ENCODE measurements at places on chromosomes 1 and 21.

DNA sequence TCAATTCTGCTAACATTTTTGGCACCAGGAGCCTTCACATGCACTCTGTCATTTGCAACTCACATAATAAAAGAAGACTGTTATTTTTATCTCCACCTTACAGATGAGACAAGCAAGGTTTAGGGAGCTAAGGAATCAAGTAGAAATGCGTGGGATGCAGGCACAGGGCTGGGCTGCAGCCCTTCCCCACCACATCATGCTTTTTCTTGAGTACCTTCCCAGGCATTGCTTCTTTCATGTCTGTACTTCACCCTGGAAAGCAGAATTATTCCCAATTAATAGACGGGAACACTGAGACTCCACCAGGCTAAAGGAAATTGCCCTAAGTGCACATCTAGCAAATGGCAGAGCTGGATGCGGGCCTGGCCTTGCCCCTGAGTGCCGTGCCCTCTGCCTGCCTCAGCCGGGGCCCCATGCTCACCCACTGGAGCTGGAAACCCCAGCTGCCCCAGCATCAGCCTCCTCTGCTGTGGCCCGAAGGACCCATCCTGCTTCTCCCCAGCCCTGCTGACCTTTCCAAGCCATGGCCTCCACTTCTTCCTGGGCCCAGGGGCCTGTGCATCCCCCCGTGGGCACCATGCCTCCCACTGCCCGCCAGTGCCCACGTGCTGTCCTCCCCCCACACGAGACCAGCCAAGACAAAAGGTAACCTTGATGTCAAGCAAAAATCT lies 257.5 kb downstream of the TOMM20 start:
- no peak for DNase-seq

- DNase-seq = no peak
These were observed 16.9 kb upstream of the VAMP3 start for GRCh38 chr1:7754234-7754633.

GRCh38 chr1:7460807-7461206 lies 310.3 kb upstream of the VAMP3 start:
- no peak for DNase-seq

DNA sequence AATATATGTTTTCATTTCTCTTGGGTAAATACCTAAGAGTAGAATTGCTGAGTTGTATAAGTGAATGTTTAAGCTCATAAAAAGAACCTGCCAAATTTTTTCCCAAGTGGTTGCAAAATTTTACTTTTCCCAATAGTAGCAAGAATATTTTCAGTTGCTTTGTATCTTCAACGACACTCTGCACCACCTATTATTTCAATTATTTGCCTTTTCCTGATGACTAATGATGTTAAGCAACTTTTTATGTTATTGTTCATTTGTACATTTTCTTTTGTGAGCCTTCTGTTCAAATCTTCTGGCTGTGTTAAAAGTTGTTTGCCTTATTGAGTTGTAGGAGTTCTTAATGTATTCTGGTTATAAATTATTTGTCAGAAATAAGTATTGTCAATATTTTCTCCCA lies 299.1 kb upstream of the NRIP1 start:
- DNase-seq = no peak

- no peak for DNase-seq
These were observed 211.5 kb upstream of the USP24 start for GRCh38 chr1:55426619-55427018.

- DNase-seq = peak; percentile 46
These were observed 156.3 kb downstream of the VPS13D start for GRCh38 chr1:12386130-12386529.

DNA sequence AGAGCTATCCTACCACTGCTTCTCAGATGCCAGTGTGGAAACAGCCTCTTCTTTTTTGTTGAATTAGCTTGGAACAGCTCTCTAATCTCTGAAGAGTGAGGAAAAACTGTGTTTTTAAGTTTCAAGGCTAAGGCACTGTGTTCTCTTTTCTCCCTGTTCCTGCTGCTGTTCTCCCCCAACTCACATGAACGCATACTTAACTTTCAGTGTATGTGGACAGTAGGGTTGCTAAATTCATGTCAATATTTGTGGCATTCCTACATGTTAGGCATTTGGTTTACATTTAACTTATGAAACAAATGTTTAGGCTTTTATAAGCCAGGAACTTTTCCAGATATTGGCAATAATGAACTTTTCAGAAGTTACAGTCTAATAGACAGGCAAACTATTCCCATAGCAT lies 6.8 kb downstream of the BACH1 start:
- DNase-seq = no peak

DNA sequence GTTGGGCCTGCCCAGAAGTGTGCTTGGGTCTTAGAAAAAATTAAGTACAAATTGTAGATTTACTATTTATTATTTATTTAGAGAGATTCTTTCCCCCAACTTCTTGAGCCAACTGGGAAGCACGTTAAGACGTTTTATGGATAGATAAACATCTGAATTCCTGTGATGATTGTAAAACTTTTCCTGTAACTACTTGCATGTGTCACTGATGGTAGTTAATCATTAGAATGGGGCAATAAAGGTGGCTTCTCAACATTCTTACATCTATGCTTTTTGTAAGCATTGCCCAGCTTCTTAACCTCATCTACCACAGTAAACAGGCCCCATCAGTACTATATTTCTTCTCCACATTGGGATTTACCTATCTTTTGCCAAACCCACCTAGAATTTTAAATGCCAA lies 559.8 kb downstream of the LMO4 start:
- peak; percentile 8 for DNase-seq

GRCh38 chr1:46802081-46802480 lies 3.2 kb downstream of the CYP4B1 start:
- DNase-seq = no peak

GRCh38 chr1:7207875-7208646 lies 422.8 kb downstream of the CAMTA1 start:
- no peak for DNase-seq

DNA sequence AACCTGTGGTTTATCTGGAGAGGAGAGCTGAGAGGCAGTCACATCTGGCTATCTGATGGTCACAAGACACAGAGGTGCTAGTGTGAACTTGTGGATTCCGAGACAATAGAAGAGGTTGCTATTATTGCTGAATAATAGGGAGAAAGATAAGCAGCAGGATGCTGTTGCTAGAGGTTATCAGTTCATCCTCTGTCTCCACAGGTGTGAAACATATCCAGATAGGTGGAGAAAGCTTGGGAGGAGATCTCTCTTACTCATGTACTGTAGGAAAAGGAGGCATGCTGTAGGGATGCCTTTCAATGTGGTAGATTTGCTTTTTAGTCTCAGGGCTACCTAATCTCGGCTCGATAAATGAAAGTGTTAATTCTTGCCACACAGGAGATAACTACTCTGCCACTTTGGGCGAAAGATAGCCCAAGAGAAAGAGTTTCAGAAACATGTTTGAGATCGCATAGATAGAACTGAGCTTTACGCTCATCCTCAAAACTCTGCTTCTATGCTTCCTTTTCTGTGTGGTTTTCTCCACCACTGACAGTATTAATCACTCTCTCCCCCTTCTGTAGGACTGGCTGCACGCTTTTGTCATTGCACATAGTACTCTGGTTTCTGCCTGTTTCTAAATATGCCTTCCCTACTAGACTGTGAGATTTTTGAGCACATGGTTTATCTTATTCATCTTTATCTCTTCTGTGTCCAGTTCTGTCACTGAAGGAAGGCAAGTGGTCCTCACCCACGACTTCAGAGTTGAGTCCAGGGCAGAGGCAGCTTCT lies 36.7 kb upstream of the PLXNA2 start:
- DNase-seq = no peak

DNA sequence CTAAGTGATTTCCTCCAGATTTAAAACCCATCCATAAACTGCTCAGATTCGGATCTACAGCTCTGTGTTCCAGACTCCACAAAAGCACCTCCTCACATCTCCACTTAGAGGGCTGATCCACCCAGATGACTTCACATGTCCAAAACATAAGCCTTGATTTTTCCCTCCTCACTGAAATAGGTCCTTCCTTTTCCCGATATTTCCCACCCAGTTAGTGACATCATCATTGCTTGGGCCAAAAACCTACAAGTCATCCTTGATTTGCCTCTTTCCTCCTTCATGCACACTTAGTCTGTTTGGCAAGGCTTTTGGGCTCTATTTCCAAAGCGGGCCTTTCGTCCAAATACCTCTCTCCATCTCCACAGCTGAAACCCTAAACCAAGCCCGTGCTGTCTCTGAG lies 32.3 kb downstream of the CCDC185 start:
- DNase-seq = no peak

- DNase-seq = no peak
These were observed 33.7 kb downstream of the L1TD1 start for GRCh38 chr1:62228136-62228882.

DNA sequence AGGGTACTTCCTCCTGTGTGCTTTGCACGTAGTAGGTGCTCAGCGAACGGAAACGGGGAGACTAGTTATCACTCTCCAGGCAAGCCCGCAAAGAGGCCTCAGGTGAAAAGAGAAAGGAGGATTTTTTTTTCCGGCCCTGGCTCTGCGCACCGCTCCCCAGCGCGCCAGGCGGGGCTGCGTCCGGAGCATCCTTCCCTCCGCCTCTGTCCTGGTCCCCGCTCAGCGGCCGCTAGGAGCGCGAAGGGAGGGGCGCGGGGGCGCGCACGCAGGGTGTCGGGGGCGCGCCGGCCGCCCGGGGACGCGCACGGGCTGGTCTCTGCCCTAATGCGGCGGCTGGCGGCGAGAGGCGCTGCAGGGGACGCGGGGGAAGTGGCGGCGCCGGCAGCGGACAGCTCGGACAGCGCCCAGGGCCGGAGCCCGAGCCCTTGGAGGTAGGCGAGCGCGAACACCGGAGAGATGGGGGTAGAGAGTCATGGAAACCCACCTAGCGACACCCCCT lies 42.3 kb upstream of the NFASC start:
- no peak for DNase-seq

- DNase-seq = no peak
These were observed 247.0 kb downstream of the USP25 start for GRCh38 chr21:15976807-15977206.

GRCh38 chr1:227317011-227317451 lies 1.3 kb downstream of the CDC42BPA start:
- DNase-seq = no peak

GRCh38 chr1:175197531-175197930 lies 5.0 kb upstream of the KIAA0040 start:
- DNase-seq = peak; percentile 59

- DNase-seq = no peak
These were observed 265.7 kb upstream of the TMEM51 start for GRCh38 chr1:14887764-14888350.

GRCh38 chr1:96559707-96560596 lies 161.6 kb upstream of the PTBP2 start:
- DNase-seq = no peak

GRCh38 chr1:212232090-212232489 lies 53.1 kb upstream of the PPP2R5A start:
- DNase-seq = no peak

DNA sequence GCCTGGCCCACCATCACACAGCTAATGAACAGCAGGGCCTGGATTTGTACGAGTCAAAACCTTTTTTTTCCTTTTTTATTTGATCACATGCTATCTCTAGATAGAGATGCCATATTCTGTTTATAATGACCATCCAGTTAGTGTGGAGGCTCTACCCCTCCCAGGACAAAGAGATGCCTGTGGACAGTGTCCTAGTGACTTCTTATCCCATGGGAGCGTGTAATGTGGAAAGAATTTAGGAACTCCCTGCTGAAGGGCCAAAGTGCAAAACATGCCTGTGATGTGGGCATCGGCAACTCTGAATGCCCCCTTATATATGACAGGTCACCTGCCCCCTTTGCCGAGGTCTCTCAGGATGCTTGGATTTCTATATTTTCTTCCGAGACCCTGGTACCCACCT lies 292.2 kb downstream of the RRAGC start:
- DNase-seq = no peak

DNA sequence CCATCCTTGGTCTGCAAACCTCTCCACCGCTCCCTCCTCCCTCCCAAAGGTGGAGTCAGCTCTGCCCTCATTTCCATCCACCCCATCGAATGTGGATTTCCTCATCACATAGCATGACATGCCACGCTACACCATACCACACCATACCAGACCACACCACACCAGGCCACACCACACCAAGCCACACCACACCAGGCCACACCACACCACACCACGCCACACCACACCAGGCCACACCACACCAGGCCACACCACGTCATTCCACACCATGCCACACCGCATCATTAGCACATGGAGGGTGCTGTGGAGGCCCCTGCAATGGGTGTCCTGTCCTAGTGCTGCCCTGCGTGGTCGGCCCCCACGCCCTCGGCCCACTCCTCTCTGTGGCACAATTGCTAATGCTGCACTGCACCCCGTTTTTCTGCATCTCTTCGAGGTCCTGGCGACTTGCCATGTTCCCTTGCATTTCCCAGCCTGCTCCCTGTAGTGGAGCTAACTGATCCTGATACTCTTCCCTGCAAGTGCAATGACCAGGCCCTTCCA lies 11.3 kb downstream of the DFFB start:
- no peak for DNase-seq
